ENCODE measurements at places on chromosomes 5 and 9. TPM values are rescaled to one million over a fixed set of nuclear protein-coding genes. Genes with fewer than 3 reads are reported as not detected.

OR1Q1 gene
- not detected for total RNA-seq

STK32A gene
- 1.7 TPM for total RNA-seq

PCDHGB1 gene
- 0.38 TPM for total RNA-seq

IFNB1 gene
- total RNA-seq = not detected

SAXO1 gene
- under 0.01 TPM for total RNA-seq

THBS4 gene
- total RNA-seq = 0.38 TPM

HTR1A gene
- not detected for total RNA-seq

ACER2 gene
- 13.0 TPM for total RNA-seq

CCNB1 gene
- total RNA-seq = 40.9 TPM

FST gene
- total RNA-seq = 205 TPM

GDNF gene
- total RNA-seq = 1.1 TPM

LRRC19 gene
- not detected for total RNA-seq

SLC34A3 gene
- not detected for total RNA-seq

DOCK8 gene
- total RNA-seq = 0.19 TPM

TEX48 gene
- total RNA-seq = not detected

DCAF12 gene
- total RNA-seq = 9.3 TPM

CCDC152 gene
- 1.1 TPM for total RNA-seq

C5orf52 gene
- total RNA-seq = not detected

INSL4 gene
- not detected for total RNA-seq

PKN3 gene
- 0.28 TPM for total RNA-seq

OGN gene
- 0.28 TPM for total RNA-seq

DHX29 gene
- total RNA-seq = 38.5 TPM

CARD9 gene
- 4.6 TPM for total RNA-seq

TMOD1 gene
- 0.28 TPM for total RNA-seq

ABO gene
- not detected for total RNA-seq

BTNL8 gene
- not detected for total RNA-seq

Data from regular cardiac myocyte (primary cell).